ENCODE measurements at places on chromosomes 2 and 18. TPM values are rescaled to one million over a fixed set of nuclear protein-coding genes. Genes with fewer than 3 reads are reported as not detected.

C2orf80 gene
- not detected for total RNA-seq

GALR1 gene
- 0.03 TPM for total RNA-seq

CYTIP gene
- total RNA-seq, result 16.0 TPM

IL36A gene
- not detected for total RNA-seq

RIT2 gene
- not detected for total RNA-seq

MYL1 gene
- total RNA-seq, result not detected

NEU2 gene
- total RNA-seq, result not detected

BOK gene
- total RNA-seq, result 115 TPM

NEMP2 gene
- total RNA-seq, result 6.5 TPM

ITGB6 gene
- total RNA-seq, result not detected

DNAJC10 gene
- total RNA-seq, result 76.0 TPM

UCN gene
- 1.0 TPM for total RNA-seq

SERPINB11 gene
- total RNA-seq, result not detected

PGAP1 gene
- 14.6 TPM for total RNA-seq

CNTNAP5 gene
- not detected for total RNA-seq

DAW1 gene
- total RNA-seq, result not detected

CD28 gene
- total RNA-seq, result 15.7 TPM

POTEJ gene
- not detected for total RNA-seq

HRH4 gene
- total RNA-seq, result 0.39 TPM

FHL2 gene
- 36.3 TPM for total RNA-seq

CHN1 gene
- 7.0 TPM for total RNA-seq

REV1 gene
- 36.0 TPM for total RNA-seq

OSR1 gene
- total RNA-seq, result 41.6 TPM

C2orf72 gene
- total RNA-seq, result not detected

LRRC30 gene
- not detected for total RNA-seq

MAP4K3 gene
- total RNA-seq, result 50.1 TPM

MALL gene
- 20.8 TPM for total RNA-seq

CYB5A gene
- total RNA-seq, result 353 TPM

AQP12B gene
- total RNA-seq, result not detected

D2HGDH gene
- total RNA-seq, result 27.0 TPM

HOXD10 gene
- total RNA-seq, result 1.7 TPM

HOXD9 gene
- 6.1 TPM for total RNA-seq

GPBAR1 gene
- 34.8 TPM for total RNA-seq

FSIP2 gene
- total RNA-seq, result 0.29 TPM

CDH19 gene
- 0.35 TPM for total RNA-seq

GTF2A1L gene
- total RNA-seq, result not detected

TYW5 gene
- 4.7 TPM for total RNA-seq

PPM1B gene
- 66.8 TPM for total RNA-seq

UGT1A8 gene
- total RNA-seq, result not detected

ASB18 gene
- total RNA-seq, result not detected
